H54 (cell line): ENCODE measurements at places on chromosomes 16 and 17.

DNA sequence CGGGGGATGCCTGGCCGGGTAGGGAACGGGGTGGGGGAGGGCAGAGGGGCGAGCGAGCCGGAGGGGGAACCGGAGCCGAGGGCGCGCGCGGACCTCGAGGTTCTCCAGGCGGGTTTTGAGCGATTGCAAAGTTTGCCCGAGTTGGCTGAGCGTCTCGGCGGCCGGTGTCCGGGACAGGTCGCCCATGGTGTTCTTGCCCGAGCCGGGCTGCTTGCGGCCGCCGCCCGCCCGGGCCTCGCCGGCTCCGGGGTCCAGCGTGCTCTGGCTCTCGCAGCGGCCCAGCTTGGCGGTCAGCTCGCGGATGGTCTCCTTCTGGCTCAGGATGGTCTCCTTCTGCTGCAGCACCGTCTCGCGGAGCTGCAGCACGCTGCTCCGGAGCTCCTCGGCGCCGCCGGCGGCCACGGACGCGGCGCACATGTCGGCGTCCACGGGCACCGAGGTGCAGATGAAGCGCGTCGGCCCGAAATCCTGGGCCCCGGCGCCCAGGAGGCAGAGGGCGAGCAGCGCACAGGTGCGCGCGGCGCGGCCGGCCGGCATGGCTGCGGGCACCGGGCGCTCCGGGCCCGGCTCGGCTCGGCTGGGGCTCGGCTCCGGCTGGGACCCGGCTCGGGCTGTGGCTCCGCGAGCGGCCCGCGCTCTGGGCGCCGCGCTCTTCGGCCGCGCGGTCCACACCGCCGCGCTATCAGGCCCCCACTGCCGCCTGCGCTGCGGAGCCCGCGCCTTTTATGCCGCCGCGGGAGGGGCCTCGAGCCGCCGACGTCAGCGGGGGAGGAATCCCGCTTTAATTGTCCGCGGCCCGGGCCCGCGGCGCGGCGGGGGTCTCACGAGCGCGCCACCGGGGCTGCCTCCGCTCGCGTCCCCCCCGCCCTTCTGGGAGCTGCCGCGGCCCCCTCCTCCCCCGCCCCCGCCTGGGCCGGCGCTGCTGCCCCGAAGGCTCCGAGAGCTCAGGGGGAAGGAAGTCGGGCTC lies at the start of gene NPTX1:
Gene NPTX1 (minus strand): TSS at position 698 of the 967 bp plus-strand sequence. CDS start 161 bp downstream, at position 537.
- no peak for DNase-seq

GRCh38 chr17:59712862-59713261 lies 5.4 kb downstream of the VMP1 start:
- no peak for DNase-seq

- DNase-seq: no peak
Observed at GRCh38 chr16:1771864-1772361, 570 bp upstream of the NME3 start.

DNA sequence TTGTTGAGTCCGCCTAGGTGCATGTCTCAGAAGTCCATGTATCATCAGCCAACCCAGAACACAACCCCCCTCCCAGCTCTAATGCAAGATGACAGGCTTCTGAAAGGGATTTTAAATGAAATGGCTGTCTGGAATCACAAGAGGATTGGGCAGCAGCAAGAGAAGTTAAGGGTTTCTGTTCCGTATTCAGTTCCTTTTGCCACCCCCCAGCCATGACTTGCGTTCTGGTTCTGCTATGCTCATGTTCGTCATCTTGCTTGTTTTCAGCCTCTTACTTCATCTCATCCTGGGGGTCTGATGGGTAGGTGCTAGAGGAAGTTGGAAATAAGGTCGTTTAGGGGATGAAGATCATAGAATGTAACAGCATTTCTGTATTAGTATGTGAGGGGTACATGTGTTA lies 12.0 kb downstream of the MINK1 start:
- no peak for DNase-seq

- DNase-seq: no peak
Observed at GRCh38 chr17:82924812-82925211, 85.0 kb upstream of the ZNF750 start.

DNA sequence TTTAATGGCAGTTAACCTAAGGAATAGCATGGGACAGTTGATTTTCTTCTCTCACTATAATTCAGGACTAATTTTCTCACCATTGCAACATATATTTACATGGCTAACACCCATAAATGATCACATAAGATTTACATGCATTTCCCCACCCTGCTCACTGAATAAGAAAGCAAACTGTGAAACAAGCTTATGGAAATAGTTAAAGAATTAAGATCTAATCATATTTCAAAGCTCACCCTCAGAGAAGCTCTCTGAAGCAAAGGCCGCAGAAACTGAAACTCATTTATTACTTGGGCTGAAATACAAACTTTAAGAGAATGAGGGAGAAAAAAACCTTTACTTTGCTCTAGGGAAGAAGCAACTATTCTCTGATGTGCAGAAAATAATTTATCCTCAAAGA lies 218.7 kb upstream of the AXIN2 start:
- DNase-seq: no peak
